ENCODE measurements at places on chromosomes 5 and 9.
A peak's percentile ranks its signal among the peaks of the same experiment; 100 is the strongest.

DNA sequence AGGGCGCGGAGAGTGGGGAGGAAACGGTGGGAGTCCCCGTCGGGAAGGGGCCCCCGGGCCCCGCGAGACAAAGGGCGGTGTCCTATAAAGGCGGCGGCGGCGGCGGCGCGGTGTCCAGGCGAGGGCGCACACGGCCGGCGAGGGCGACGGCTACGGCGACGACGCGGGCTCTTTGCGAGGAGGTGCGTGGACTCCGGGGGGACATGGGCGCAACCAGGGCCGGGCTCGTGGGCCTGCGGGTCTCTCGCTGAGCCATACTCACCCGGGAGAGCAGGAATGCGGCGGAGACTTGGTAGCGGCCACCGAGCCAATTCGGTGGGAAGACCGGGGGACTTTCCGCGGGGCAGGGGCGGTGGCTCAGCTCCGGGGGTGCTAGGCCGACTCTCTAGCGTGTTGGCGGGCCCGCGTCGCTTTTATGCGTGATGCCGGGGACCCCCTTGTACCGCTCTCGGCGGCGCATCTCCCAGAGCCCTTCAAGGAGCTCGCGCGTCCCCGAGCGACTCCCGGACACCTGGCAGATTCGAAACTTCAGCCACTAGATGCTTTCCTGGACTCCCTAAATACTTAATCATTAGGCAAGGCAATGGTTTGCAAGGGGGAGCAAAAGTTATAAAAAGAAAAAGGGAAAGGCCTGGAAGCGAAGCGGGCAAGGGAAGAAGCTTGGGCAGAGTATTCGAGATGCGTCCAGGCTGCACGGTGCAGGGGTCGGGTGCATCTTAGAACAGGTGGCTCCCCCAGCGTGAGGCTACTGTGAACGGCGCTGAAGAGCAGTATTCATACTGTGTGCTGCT lies 5.9 kb upstream of the TAL2 start:
- DNase-seq, result no peak

DNA sequence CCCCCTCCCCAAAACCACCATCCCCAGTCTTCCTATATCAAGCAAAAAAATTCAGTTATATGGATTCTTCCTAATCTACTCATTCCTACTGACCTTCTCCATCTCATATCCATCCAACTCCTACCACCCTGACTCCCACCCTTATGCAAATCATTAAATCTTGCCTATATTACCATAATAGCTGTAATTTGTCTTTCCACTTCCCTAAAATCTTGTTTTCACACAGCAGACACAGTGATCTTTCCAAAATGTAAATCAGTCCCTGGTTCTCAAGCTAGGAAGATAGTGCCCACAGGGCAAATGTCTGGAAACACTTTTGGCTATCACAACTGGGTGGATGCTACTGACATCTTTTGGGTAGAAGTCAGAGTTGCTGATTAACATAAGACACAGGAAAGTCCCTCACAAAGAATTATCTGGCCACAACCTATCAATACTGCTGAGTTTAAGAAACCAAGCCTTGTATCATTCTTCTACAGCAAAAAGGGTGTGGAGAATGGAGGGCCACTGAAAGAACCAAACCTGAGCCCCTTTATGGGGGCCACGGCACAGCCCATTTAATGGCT lies 1.4 kb downstream of the SRA1 start:
- no peak for DNase-seq

DNA sequence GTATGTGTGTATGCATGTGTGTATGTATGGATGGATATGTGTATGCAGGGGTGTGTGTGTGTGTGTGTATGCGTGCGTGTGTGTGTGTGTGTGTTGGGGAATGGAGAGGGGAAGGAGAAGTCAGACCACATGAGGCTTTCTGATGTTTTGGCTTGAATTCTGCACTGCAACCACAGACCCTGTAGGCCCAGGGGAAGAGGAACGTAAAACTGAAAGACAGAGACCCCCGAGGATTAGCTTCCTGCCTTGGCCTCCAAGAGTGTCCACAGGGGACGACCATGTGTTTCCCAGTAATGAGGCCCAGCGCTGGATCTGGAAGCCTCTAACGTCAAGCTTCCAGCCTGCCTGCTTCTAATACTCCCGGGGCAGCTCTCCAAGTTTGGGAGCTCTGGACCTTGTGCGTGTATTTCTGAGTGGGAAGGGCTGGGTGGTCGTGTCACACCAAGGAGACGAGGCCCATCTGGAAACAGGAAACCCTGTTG lies 5.8 kb downstream of the DCANP1 start:
- no peak for DNase-seq

- DNase-seq, result no peak
These were observed 252.1 kb upstream of the CCNG1 start for GRCh38 chr5:163185315-163185714.

GRCh38 chr5:150211156-150212030 lies 21.5 kb downstream of the SLC6A7 start:
- no peak for DNase-seq

GRCh38 chr5:73215891-73216610 lies 43.1 kb downstream of the TMEM174 start:
- DNase-seq, result peak; percentile 21

DNA sequence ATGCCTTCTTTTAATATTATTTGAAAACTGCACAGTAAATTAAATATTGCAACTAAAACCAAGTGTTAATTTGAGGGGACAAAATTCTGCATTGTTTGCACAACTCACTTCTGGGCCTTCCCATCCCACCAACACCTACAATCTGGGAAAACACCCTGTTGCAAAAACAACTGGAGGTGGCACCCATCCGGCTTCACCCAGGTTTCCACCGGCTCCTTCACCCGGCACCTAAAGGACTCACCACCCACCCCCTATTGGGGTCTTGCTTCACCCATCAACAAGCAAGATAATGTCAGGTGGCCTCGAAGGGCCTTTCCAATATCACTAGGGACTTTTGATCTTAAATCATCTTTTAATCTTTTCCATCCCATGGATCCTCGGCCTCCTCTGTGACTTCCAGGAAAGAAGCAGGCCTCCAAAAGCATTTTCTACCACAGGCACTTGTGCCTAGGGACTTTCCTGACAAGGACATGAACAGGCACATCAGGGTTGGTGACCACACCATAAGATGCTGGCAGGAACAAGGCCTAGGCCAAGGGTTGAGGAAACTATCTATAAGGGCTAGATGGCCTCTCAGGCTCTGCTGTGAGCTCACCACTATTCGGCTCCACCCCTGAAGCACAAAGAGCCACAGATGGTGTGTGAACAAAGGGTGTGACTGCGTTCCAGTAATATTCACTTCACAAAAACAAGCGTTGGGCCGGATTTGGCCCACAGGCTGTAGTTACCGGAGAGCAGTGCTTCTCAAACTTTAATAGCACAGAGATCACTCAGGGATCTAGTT lies 205.1 kb downstream of the AUH start:
- DNase-seq, result no peak

- DNase-seq, result no peak
These were observed 2.2 kb upstream of the GZMK start for GRCh38 chr5:55021821-55022220.

DNA sequence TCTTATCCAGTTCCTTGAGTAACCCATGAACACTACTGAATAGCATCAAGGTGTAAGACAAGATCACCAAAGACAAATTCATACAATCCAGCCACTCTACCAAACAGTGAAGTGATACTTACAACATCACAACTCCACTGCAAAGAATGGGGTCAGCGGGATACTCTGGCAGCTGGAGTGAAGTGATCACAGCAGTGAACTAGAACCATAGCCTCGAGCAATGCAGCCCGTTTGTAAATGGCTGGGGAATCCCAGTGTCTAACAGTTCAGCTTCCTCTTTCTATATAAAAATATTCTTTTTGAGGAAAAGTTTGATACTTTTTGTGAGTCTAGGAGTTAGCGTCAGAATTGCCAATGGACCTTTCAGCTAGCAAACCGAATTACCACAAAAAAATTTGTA lies 515.2 kb downstream of the ZNF608 start:
- DNase-seq, result no peak

GRCh38 chr9:121282277-121283079 lies 14.5 kb downstream of the GSN start:
- no peak for DNase-seq

DNA sequence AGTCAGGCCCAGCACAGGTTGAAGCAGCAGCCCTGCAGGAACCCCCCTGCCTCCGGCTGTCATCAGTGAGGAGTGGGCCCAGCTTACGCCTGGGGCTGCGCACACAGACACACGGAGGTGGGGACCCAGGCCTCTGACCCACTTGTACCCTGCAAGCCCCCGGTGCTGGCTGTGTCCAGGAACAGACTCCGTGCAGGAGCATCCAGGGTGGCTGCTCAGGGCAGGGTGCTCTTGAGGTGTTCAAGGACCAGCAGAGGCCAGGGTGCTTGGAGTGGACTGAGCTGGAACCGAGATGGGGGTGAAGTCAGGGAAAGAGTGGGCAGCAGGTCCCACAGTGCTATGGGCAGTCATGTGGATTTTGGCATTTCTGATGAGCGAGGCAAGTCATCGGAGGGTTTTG lies 199.5 kb downstream of the CACNA1B start:
- no peak for DNase-seq

DNA sequence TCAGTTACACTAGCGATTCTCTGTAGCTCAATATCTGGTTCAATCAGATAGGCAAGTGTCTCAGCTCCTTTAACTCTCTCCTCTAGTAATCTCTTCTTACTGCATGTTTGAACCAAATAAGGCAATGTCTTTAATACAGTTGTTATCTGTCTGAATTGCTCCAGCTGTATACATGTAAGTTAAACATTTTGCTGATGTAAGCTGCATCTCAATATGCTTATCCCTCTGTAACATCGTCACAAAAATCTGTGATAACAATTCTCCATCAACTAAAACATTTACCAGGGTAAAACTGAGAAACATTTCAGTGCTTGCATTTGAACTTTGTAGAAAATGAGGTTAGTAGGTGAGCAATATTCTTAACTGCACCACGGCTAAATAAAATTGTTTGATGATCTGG lies 29.6 kb upstream of the IGFBPL1 start:
- no peak for DNase-seq

DNA sequence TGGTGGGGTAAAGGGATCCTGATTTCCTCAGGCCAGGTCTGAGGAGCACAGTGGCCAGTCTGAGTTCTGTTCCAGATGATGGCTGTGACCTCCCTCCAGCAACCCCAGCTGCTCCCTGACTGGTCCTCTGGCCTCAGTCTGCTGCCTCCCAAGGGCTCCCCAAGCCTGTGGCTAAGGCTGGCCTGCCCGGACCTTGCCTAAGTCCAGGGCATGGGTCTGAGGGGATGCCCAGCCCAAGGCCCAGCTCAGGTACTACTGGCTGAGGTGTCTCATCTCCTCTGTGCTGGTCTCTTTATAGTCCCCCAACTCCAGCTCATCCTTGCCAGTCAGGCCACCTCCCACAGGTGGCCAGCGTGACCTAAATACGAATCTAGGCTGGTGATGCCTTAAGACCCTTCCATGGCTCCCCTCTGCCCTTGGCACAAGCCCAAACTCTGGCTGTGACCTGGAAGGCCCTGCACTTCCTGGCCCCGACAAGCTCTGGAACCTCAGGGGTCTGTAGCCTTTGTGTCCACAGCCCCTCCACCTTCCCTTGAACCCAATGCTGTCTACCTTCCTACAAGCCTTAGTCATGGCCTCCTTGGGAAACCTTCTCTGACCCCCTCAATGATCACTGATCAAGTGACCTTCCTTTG lies 9.8 kb downstream of the KIF12 start:
- no peak for DNase-seq

- no peak for DNase-seq
These were observed 67.7 kb downstream of the KCNT1 start for GRCh38 chr9:135769489-135770202.

- no peak for DNase-seq
These were observed 158.0 kb downstream of the PAX5 start for GRCh38 chr9:36876056-36876455.

DNA sequence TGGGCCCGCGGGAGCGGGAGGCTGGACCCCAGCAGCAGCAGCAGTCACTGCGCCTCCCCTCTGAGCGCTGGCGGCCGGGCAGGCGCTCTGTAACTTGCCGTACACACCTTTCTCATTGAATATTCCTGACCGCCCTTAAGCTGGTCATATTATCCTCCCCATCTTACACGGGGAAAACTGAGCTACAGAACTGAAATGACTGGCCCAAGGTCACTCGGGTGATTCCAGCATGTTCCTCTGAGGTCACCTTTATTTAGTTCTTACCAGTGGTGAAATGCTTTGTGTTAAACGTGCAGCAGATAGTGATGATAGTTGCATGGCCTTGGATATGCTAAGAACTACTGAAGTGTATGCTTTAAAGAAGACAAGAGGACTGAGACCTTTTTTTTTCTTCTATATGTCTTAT lies 607 bp downstream of the UQCRQ start:
- DNase-seq, result no peak

GRCh38 chr5:173954671-173955521 lies 34.1 kb upstream of the C5orf47 start:
- no peak for DNase-seq

DNA sequence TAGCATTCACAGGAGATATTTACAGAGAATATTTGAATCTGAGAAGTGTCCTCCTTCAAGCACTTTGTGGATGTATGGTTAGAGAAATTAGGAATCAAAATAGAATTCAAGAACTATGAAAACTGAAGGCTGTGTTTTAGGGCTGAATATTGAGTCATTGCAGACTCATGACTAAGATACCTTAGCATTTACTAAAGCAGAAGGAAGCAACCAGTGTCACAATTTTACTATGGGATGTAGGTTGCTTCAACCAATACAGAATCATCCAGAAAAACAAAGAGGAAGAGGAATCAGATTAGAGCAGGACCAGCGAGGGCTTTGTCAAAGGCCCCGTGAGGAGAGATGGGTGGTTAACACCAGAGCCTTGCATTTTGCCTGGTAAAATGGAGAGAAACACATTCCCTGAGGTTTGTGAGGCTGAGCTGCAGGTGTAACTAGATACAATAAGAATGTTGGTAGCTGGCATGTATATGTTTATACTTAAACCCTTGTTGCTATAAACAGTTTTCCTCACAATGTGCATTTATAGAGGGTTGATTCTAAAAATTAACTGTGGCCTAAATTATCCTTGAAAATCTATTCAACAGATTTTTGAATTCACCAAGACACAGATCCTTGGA lies 518.1 kb downstream of the AGTPBP1 start:
- DNase-seq, result no peak
